Right ventricle myocardium superior (tissue), 1 donor: ENCODE measurements at places on chromosomes 16 and 17. TPM values are rescaled to one million over a fixed set of nuclear protein-coding genes. Genes with fewer than 3 reads are reported as not detected.
A peak's percentile ranks its signal among the peaks of the same experiment; 100 is the strongest.

DNA sequence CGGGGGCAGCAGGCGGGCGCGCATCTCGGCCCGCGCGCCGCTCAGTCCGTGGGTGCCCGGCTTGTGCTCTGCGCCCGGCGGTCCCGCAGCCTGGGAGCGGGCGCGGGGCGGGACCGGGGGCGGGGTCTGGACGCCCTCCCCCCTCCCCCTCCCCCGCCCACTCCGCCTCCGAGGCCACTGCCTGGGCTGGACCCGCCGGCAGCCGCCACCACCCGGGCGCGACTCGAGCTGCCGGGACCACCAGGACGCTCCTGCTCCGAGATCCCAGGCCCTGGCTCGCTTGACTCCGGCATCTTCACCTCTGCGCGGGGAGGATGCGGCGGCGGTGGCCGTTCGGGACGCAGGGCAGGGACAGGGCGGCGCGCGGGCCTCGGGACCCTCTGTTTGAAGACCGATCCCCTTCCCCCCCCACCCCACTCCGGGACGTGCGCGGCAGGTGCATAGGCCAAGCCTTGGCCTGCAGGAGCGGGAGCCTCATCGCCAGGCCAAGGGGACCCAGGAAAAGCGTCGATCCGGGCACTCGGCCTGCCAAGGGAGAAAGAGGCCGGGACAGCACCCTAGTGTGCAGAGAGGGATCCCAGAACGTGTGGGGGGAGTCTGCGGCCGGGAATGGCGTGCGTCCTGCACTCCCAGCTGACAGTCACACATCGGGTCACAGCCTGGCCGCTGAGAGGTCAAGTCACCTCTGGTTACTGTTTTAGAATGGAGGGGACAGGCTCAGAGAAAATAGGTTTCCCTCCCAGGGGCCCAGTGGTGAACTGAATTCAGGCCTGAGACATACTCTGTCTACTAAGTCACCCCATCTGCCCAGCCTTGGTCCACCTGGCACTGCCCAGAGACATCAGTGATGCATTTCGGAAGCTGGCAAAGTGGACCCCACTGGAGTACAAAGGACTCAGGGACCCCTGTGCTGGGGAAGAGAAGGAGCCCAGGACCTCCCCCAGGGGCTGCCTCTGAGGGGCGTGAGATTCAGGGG, at the start of gene HS3ST6:
Gene HS3ST6, minus strand, starts transcription at position 65 of the 976 bp plus-strand sequence. CDS start 92 bp downstream, outside the sequence.
- no peak for DNase-seq

DNA sequence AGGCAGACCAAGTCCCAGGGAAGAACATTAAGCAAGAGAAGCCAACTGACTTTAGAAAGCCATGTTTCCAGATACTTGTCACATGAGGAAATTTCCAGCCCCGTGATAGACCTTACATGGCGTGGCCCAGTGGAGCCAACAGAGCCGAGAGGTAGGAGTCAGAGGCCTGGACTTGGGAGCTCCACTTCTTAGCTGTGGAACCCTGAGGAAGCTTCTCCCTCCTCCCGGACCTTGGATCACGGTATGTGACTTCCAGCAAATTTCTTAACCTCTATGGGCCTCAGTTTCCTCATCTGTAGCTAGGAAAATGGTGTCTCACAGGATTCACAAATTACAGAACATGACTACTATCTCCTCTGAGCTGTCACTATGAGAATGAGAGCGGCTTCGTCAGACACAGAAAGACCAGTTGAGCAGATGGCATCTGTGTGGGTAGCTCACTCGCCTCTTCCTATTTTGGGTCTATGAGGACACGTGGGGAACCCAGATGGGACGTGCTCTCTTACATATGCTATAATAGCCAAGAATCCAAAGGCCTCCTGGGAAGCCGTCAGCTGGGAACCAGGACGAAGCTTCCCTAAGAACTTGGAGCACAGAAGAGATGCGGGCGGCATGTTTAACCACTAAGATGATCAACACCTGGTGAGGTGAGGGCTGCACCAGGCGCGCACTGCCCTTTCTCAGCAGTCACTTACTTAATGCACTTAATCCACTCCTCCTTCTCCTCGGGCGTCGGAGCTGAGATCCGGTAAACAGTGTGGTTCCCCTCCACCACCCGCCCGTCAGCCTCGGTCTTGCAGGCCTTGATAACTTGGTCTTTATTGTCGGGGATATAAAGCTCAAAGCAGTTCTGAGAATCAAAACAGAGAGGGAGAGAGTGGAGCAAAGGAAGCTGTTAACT, 102.3 kb downstream of the CYTH1 start:
- DNase-seq = no peak

DNA sequence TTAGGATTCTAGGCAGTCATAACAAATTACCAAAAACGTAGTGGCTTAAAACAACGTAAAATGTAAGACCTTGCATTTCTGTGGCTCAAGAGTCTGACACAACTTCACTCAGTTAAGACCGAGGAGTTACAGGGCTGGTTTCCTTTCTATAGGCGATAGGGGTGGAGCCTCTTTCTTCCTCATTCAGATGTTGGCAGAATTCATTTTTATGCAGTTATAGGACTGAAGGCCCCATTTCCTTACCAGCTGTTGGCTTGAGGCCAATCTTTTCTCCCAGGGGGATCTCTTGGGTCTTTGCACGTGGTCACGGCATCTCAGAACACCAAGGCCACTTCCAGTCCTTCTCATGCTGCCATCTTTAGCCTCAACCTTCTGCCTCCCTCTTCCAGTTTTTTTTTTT, 145.2 kb downstream of the KCNJ2 start:
- DNase-seq = no peak

DNA sequence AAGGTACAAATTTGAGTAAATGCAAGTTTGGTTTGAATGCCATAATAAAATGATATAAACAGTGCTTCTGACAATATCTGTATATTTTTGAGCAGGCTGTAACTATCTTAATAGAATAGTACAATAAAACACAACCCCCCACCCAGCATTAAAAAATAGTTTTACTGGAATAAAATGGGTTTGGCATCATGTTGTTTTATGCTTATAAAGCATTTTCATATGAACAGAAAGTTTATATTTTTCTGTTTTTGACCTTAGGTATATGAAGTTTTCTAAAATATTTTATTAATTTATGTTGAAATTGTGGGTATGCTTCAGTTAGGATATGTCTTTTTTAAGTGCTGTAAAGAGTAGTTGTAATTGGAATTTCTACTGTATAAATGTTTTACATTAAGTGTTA, 57.2 kb upstream of the RHBDL3 start:
- DNase-seq = no peak

- no peak for DNase-seq
These were observed 93.4 kb downstream of the KANSL1 start for GRCh38 chr17:46099865-46100264.

DNA sequence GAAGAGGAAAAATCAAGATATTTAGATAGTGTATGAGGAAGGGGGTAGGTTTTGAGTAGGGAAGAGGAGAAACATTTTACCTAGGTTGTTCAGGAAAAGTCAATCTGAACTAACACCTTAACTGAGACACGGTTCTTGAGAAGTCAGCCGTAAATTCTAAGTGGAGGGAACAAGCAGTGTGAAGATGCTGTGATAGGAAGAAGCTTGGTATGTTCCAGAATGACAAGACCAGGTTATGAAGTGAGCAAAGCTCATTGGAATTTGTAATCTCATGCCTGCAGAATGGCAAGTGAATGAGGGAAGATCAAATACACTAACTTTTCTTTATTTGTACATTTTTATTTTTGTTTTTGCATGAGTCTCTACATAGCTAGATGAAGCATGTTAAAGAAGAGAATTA, 307.6 kb downstream of the ZFHX3 start:
- DNase-seq = no peak

DNA sequence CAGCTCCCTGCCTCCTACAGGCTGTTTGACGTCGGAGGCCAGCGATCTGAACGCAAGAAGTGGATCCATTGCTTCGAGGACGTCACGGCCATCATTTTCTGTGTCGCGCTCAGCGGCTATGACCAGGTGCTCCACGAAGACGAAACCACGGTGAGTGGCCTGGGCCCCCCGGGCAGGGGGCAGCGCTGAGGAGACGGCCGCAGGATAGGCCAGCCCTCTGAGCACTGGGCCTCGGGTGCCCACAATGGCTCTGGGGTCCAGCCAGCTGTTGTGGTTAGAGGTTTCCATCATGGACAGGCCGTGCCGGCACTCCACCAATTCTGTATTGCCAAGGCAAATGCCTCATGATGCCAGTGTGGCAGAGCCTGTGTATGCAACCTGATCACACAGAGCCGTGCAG, 88.6 kb downstream of the AMFR start:
- peak; percentile 38 for DNase-seq

- DNase-seq = no peak
These were observed 2.1 kb upstream of the GSDMB start for GRCh38 chr17:39920218-39921210.

- DNase-seq = no peak
These were observed 231.8 kb upstream of the MON1B start for GRCh38 chr16:76959166-76959565.

- no peak for DNase-seq
These were observed 461.0 kb upstream of the C16orf82 start for GRCh38 chr16:26605626-26606271.

GRCh38 chr16:19284207-19284606, 1.3 kb upstream of the CLEC19A start:
- DNase-seq = no peak

- DNase-seq = peak; percentile 84
These were observed 330.3 kb downstream of the SEC14L1 start for GRCh38 chr17:77470800-77471733.

- DNase-seq = no peak
These were observed 12.9 kb downstream of the P2RX5 start for GRCh38 chr17:3683054-3683511.

DNA sequence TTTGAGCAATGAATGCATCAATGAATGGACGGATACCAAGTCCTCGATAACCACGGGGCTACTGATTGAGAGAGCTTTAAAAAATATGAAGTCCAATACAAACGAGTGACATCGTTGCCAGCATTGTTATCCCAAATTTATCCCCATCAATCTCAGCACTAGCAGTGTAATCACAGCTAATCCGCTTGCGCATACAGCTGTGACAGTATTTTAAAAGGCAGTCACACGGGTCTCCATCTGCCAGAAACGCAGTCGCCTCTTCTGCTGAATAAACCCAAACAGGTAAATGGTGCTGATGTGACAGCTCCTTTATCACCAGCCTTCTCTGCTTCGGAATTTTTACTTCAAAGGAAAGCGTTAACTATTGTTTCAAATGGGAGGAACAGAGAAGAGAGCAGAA, 311.1 kb downstream of the XYLT1 start:
- no peak for DNase-seq

GRCh38 chr17:64491034-64491860, 5.6 kb downstream of the POLG2 start:
- no peak for DNase-seq

DNA sequence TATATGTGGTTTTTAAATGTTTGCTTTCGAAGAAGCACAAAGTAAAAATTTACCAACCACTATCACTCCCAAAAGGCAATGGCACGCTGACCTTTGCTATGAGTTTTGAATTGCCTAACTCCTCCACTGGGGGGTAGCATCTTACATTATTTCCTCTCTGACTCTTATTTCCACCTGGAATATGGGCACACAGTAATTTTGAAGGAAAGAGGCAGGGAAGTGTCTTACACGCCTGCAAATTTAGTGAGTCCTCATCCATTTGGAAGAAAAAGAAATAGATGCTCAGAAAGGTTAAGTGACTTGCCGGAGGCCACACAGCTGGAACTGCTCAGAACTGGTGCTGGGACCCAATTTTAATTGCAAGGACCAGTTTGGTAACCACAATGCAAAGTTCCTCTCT, 29.9 kb upstream of the IRX6 start:
- no peak for DNase-seq

DNA sequence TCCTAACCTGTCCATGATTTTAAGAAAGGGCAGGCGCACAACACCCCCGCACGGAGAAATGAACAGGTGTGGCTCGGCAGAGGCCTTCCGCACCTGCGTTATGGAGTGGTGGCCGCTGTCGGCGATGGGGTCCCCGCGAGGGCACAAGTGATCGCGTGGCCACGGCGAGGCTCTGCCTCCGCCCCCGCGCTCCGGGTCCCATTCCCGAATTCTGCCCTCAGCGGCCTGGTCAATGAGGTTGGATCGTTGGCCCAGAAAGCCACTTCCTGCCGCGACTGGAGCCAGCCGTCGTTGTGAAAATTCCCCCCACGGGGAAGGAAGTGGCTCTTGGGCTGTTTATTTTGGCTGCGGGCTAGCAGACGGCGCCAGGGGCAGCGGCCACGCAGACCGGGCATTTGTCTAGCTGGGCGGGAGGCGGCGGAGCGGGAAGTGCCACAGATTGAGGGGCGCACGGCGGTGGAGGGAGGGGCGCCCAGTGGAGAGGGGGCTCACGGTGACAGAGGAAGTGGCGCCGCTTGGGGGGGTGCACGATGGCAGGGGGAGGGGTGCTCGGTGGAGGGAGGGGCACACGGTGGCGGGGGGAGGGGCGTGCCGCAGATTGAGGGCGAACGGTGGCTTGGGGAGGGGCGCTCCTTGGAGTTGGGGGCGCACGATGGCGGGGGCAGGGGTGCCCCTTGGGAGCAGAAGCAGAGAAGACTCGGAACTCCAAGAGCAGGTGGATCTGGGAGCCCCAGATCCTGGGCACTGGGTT, 25.0 kb downstream of the MRC2 start:
- DNase-seq = peak; percentile 83

DNA sequence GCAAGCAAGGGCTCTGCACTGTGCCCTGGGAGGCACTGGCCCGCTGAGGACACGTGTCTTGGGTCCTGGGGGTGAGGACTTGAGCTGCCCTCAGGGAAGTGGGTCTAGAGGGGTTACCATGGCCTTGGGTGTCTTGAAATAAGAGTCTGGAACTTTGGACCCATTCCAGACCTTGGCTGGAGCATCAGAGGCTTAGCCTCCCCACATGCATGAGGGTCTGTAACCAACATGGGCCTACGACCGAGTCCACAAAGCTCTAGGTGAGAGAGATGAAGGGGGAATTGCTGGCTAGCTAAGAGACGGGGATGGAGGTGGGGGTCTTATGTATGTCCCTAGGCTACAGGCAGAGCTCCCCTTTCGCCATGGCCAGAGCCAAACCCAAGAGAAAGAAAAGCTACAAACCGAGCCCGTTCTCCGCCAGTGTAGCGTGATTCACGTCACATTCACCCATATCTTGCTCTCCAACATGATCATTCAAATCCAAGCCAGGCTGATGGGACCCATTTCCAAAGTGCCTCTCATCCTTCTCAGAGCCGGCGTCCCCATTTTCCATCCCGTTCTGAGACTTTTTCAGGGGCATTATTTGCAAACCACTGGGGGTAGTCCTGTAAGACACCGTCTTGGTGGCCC, 120.1 kb downstream of the CDYL2 start:
- no peak for DNase-seq

- no peak for DNase-seq
These were observed 29.0 kb downstream of the RBBP6 start for GRCh38 chr16:24568392-24568791.

The CSH2 gene
- not detected for total RNA-seq

The SMCR8 gene
- total RNA-seq = 11.5 TPM

The RNF222 gene
- total RNA-seq = not detected

The FOXJ1 gene
- total RNA-seq = not detected

The HEXIM2 gene
- total RNA-seq = 8.0 TPM

The ZP2 gene
- total RNA-seq = not detected

The GRB7 gene
- 2.2 TPM for total RNA-seq

The GLOD4 gene
- total RNA-seq = 25.1 TPM

The HGS gene
- 34.5 TPM for total RNA-seq

The RGS9 gene
- 2.4 TPM for total RNA-seq
